ENCODE measurements at places on chromosomes 3 and 15. TPM values are rescaled to one million over a fixed set of nuclear protein-coding genes. Genes with fewer than 3 reads are reported as not detected.

DNA sequence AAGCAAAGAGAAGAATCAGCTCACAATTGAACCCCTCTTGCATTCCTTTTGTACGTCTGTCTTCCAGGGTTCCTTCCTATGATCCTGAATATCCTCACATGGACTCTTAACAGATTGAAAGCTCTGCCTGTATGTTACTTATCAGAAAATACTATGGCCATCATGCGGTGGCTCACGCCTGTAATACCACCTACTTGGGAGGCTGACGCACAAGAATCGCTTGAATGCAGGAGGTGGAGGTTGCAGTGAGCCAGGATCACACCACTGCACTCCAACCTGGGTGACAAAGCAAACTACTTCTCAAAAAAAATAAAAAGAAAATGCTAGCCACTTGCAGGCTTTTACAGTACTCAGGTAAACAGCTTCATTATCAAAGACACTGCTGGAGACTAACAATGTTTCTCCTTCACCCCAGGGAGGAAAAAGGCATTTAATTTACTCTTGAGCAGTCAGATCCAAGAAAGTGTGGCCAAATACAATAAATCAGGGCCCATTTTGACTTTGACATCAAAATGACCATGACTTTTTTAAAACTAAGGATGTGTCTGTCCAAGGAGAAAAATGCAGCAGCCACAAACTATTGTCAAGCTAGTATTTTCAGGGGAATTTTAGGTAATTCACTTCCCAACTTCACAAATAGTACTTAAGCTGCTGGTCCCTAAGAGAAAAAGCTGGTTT is 27.3 kb downstream of the NPTN start:
- DNase-seq, result no peak

GRCh38 chr3:182220013-182220412 is 508.3 kb downstream of the SOX2 start:
- DNase-seq, result no peak

- no peak for DNase-seq
These were observed 85.0 kb downstream of the CYP19A1 start for GRCh38 chr15:51253366-51253765.

DNA sequence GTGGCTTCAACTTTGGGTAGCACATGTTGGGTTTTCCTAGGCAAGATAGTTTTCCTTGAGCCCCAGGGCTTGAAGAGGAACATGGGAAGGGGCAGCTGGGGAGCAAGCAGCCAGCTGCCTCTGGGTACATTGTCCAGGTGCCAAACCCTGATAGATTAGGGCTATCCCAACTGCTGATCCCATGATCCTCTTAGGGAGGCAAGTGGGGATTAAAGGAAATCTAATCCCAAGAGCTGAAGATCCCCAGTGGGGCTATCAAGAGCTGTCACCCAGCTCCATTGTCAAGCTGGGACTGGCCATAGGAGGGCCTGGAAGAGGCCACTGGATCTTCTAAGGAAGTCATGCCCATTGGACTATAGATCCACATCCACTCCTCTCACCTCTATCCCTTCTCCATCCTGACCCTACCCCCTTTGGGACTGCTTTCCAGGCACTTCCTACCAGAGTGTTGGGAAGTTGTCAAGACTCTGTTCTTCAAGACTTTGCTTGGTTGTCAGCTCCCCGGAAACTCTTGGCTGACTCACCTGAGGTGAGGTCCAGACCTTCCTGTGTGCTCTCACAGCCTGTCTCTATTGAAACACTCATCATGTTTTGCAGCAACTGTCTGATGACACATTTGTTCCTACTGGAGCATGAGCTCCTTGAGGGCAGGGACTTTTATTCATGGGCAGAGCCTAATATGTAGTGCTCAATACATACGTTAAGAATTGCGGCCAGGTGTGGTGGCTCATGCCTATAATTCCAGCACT is 5.9 kb downstream of the CAMK2N2 start:
- DNase-seq, result no peak

Gene C3orf20
- not detected for total RNA-seq

Gene GUCA1C
- total RNA-seq, result not detected

Gene CD96
- 0.45 TPM for total RNA-seq

GRCh38 chr3:46482632-46483350 is 15.0 kb upstream of the RTP3 start:
- DNase-seq, result no peak

DNA sequence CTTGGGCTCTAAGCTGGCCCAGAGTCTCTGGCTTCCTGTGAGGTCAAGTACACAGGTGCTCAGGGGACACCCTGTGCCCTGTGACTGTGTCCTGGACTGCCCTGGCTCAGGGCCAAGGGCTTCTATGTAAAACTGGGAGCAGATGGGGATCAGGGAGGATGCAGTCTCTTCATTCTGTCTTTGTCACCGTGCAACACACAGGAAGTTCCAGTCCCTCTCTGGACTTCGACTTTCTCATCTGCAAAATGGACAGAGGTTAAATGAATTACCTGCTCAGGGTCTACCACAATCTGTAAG is 61.9 kb upstream of the TLE3 start:
- DNase-seq, result no peak
